Stimulated activated CD4-positive, alpha-beta T cell treated with anti-CD3 and anti-CD28 coated beads, Interleukin-15, amount 100 ng/mL, for 1 hour (primary cell): ENCODE measurements at places on chromosomes 11 and 22.

DNA sequence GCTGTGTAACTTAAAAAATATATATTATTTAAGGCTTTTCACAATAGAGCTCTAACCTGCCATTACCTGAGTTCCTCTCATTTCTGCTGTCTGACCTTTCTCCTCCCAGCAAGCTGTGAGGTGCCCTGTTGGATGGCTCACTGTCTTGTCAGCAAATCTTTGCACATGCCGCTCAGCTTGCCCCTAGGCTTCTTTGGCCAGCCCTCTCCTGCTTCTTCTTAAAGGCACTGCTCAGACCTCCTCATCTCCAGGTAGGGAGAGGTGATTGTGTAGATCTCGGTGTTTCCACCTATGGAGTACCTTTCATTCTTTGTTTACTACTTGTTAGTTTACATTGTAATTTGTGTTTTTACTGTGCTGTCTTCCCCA is 96.5 kb downstream of the EXT2 start:
- DNase-seq = no peak

- no peak for DNase-seq
Measured at GRCh38 chr11:42410251-42410955, 901.4 kb upstream of the API5 start.

DNA sequence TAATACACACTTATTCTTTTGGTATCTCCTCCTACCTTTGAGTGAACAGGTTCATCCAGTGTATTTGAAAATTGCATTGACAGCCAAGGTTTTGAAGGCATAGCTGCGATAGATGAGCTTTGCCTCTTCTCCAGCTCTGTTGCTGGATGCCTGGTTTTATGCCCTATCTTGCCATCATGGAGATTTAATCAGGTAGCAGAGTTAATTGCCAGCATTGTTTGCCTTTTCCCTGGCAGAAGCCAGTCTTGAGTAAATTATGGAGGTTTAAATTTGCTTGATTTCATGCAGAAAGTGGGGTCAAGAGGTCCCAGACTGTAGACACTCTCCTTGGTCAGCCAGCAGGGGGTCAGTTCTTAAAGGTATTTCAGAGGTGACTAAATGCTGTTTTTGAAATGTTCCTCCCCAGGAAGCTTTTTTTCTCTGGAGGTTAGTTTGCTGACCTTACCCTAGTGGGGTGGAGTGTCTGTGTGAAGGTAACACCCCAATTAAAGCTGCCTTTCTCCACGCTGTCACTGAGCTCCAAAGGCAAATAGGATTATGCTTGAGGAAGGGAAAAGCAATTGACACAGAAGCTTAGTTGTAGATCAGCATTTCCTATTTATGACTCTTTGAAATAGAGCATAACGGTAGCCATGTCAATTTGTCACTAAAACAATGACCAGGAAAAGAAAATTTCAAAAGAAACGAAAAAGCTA is 96.0 kb downstream of the EXT2 start:
- no peak for DNase-seq

DNA sequence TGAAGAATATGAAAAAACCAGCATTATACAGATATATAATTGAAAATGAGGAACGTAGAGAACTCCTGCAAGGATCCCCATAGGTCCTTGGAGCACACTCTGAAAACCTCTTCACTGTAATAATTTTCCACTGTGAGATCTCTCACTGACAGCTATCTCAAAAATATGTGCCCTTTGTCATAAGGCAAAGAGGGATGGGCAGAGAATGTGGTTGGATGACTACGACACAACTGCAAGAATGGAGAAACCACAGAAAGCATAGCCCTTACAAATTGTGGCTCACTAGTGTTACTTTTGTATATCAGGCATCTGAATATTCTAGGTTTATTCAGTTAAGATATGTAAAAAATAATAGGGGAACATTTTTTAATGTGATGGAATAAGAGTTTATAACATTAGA is 7.9 kb upstream of the CTSC start:
- no peak for DNase-seq

DNA sequence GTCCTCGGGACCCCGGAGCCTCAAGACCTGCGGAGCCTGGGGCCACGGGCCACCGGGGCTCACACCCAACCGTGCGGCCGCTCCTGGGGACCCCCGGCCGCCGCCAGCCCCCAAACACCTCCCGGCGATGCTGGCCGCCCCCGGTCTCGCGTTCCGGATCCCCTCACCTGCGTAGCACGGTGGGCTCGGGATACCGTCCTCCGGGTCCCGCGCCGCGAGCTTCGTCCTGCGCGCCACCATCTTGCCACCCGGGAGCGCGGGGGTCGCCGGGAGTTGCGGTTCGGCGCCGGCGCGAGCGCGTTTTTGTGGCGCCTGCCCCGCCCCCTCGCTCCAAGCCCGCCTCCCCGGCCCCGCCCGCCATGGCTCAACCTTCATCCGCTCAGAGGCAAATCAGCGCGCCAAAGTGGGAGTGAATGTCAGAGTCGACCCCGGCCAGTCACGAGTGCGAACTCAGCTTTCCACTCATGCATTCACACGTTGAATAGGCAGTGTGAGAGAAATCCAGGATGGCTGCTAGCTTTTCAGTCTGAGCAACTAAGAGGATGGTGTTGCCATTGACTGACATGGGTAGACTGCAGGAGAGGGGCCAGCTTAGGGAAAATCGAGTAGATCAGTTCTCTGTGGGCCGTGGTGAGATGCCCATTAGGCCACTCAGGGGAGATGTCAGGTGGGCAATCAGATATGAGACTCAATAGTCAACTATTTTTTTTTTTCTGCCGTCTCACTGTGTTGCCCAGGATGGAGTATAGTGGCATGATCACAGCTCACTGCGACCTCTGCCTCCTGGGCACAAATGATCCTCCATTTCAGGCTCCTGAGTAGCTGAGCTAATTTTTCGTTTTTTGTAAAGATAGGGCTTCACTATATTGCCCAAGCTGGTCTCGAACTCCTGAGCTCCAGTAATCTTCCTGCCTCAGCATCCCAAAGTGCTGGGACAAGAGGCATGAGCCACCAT is 28.3 kb downstream of the SERHL2 start:
- DNase-seq = peak; percentile 65

DNA sequence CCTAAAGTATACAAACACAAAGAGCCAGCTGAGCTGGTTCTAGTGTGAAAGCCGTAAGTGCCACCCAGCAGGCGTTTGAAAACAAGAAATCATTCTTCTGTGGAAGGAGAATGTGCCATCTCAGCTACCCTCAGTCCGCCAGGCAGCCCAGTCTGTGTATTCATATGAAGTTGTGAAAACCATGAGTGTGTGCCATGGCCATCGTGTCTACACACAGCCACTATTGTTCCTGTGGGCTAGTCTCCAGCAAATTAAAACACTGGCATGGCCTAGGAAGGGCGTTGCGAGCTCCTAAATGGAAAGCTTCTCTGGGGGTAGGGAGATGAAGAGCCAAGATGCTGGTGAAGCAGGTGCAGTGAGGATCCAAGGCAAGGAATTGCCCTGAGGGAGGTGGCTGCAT is 51.5 kb upstream of the HORMAD2 start:
- DNase-seq = no peak

DNA sequence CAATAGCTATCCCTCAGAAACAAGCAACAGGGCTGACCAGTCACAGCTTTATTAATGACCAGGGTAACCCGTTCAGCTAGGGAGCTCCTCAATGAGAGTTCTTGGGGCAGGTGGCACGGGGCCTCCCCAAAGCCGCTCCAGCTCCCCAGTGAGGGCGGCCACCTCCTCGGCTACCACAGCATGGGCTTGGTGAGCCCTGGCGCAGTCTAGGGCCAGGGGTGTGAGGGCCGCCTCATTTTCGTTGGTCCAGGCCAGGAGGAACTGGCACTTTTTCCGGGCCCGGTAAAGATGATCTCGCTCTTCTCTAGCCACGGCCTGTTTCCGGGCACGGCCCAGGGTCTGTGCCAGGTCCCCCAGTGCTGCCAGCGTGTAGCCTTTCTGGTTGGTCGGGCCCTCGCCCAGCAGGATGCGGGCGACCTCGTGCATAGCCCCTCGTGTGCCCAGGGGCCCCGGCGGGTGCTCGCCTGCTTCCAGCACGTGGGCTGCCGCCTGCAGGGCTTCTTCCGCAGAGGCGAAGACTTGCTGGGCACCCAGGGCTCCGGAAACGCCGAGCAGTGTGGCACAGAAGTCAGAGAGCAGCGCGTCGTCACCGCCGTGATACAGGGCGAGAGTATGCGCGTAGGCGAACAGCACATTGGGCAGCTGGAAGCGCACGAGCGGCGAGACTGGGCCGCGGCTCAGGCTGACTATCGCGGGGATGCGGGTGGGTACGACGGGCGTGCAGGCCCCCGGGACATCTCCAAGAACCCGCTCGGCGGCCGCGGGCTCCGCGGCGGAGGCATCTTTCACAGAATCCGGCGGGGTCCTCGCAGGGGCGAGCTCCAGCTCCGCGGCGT is 913 bp downstream of the ZNHIT2 start:
- DNase-seq = peak; percentile 45

DNA sequence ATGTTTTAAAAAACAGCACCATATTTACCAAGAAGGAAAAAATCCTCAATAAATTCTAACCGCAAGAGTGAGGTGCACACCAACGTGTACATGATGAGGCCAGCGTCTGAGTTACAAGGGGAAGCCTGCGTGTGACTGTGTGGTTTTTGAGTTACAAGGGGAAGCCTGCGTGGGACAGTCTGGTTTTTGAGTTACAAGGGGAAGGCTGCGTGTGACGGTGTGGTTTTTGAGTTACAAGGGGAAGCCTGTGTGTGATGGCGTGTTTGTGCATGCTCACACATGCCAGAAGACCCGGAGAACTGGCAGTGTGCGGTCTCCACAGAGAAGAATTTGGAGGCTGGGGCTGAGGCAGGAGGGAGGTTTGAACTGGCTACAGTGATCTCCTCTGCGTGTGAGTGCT is 1376.4 kb downstream of the TBC1D22A start:
- no peak for DNase-seq

- no peak for DNase-seq
Measured at GRCh38 chr11:1548221-1549070, 23.6 kb downstream of the DUSP8 start.

DNA sequence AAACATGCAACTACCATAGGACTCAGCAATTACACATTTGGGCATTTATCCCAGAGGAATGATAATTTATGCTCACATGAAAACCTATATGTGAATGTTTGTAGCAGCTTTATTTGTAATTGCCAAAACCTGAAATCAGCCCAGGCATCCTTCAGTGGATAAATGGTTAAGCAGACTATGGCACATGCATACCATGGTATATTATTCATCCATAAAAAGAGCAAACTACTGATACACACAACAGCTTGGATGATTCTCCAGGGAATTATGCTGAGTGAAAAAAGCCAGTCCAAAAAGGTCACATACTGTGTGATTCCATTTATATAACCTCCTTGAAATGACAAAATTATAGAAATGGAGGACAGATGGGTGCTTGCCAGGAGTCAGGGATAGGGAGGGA is 86.7 kb downstream of the ALX4 start:
- no peak for DNase-seq

DNA sequence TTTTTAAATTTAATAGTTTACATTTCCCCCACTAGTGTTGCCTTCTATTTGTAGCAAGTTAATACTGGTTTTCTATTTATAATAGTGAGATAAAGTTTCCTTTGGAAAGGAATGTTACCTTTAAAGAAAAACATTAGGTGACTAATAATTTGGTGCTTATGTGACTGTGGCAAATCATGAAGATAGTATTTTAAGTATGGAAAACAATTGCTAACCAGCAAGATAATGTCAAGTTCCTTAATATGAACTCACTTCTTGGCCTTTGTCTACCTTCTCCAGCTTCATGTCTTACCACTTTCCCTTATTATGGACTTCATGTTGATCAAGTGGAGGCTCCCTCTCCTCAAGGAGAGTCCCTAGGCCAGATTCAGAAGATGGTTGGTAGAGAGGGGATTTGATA is 27.2 kb downstream of the ARHGEF12 start:
- no peak for DNase-seq

DNA sequence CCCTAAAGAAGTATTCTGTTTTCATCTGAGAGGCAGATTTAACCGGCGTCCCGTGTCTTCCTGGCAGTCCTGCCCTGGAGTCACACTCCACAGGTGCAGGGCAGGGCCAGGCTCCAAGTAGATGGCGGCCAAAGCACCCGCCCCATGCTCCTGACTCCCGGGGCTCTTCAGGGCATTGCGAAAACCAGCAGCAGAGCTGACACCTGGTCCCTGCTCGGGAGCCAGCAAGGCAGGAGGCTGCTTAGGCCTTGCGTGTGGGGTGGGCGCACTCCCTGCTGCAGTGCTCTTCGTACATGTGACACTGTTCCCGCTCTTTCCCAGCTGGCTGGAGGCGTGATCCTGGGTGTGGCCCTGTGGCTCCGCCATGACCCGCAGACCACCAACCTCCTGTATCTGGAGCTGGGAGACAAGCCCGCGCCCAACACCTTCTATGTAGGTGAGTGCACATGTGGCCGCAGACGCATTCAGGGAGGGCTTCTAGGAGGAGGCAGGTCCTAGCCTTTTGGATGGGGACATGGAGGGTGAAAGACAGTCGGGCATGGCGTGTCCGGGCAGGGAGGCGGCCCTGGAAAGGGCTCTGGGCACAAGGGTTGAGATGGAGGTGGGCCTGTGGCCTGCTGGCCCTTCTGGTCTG is 10.3 kb upstream of the TSSC4 start:
- DNase-seq = no peak

DNA sequence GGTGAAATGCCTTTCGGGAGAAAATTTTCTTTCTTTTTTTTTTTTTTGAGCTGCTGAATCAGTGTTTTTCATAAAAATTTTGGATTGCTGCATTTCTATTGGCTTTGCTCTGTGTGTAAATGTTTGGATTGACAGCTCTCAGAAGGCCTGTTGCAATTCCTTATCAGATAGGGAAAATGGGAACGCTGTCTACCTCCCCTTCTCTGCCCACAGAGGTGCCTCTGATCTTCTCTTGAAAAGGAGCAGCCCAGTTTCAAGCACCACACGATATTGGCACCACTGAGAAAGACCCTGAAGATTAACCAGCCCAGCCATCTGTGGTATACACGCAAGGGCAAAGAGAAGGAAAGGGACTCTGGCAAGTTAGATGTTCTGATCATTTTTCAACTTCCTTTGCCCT is 1272.2 kb downstream of the LRRC4C start:
- DNase-seq = no peak

DNA sequence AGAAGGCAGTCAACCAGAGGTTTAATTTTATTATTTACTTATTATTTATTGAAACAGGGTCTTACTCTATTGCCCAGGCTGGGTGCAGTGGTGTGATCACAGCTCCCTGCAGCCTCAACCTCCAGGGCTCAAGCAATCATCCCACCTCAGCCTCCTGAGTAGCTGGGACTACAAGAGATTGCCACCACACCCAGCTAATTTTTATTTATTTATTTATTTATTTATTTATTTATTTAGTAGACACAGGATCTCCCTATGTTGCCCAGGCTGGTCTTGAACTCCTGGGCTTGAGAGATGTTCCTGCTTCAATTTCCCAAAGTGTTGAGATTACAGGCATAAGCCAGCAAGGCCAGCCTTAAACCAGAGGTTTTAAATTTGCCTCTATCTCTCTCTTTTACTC is 83.1 kb downstream of the RCN1 start:
- no peak for DNase-seq

- DNase-seq = no peak
Measured at GRCh38 chr11:36019005-36019596, 75.2 kb downstream of the LDLRAD3 start.

DNA sequence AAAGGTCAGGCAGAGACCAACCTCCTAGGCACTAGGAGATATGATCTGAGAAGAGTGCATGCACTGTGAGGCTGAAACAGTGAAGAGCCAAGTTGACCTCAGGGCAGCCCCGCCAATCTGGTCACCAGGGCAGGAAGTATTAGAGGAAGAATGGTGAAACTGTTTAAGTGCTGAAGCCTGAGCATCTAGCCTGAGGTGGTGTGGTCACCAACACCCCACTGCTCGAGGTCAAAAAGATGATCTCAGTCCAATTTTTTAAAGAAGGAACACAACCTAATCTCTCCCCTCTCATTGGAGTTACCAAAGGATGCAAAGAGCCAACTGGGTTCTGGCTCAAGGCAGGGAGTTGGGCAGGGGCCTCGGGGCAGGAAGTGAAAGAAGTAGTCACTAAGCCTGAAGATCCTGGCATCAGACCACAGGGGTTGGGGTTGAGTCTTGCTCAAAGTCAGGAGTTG is 4.0 kb downstream of the APBB1 start:
- no peak for DNase-seq
